Mucosa of gallbladder (tissue), 1 donor: ENCODE measurements at places on chromosomes 16 and 17. TPM values are rescaled to one million over a fixed set of nuclear protein-coding genes. Genes with fewer than 3 reads are reported as not detected.
A peak's percentile ranks its signal among the peaks of the same experiment; 100 is the strongest.

- DNase-seq = no peak
These were observed 72.1 kb upstream of the LYRM9 start for GRCh38 chr17:27965224-27965623.

GRCh38 chr16:11072420-11073153, 128.2 kb downstream of the CLEC16A start:
- DNase-seq = no peak

The GGA3 gene
- total RNA-seq = 44.5 TPM

- no peak for DNase-seq
These were observed 1.1 kb upstream of the WBP2 start for GRCh38 chr17:75856062-75856756.

The ACACA gene
- 74.6 TPM for total RNA-seq

The KCNH6 gene
- total RNA-seq = not detected

DNA sequence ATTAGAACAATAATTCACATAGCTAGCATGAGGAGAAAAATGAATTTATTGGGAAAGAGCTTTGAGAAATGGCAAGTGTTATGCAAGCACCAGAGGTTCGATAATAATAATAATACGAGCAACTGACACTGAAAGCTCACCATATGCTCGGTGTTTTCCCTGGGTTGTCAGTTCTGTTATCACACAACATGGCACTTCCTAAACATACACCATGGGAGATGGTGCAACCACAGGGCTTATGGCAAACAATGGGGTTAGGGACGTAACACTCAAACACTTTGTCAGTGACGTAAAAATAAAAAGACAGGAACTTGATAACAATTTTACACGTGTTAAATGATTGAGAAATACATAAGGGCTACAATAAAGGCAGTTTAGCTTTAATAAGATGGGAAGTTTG, 23.7 kb downstream of the OR1D5 start:
- no peak for DNase-seq

The HOXB6 gene
- 2.0 TPM for total RNA-seq

The ABI3 gene
- total RNA-seq = 15.8 TPM

DNA sequence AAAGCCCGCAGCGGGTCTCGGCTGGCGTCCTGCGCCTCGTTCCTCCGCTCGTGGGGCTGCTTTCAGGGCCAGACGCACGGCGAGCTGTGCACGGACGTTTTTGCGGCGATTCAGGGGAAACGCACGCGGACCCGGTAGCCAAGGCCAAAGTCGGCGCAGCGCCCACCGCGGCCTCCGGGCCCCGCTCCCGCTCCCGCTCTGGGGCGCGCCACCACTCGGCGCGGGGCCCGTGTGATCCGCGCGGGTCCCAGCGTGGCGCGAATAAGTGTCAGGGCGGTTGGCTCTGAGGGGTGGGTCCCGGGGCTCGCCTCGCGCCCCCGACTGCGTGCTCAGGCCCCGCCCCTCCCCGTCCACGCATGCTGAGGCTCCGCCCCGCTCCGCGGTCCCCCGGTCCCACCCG, 694 bp upstream of the TBCD start:
- DNase-seq = no peak

- DNase-seq = no peak
These were observed 100.5 kb downstream of the MSI2 start for GRCh38 chr17:57356719-57357391.

The KCNG4 gene
- total RNA-seq = not detected

The ELAC2 gene
- total RNA-seq = 54.5 TPM

GRCh38 chr16:46911038-46911437, 26.9 kb downstream of the GPT2 start:
- no peak for DNase-seq

The CCR7 gene
- total RNA-seq = 1.3 TPM

The CD300E gene
- 0.35 TPM for total RNA-seq

The WDR59 gene
- 72.5 TPM for total RNA-seq

The PERCC1 gene
- not detected for total RNA-seq

The MYH2 gene
- total RNA-seq = 2.4 TPM

DNA sequence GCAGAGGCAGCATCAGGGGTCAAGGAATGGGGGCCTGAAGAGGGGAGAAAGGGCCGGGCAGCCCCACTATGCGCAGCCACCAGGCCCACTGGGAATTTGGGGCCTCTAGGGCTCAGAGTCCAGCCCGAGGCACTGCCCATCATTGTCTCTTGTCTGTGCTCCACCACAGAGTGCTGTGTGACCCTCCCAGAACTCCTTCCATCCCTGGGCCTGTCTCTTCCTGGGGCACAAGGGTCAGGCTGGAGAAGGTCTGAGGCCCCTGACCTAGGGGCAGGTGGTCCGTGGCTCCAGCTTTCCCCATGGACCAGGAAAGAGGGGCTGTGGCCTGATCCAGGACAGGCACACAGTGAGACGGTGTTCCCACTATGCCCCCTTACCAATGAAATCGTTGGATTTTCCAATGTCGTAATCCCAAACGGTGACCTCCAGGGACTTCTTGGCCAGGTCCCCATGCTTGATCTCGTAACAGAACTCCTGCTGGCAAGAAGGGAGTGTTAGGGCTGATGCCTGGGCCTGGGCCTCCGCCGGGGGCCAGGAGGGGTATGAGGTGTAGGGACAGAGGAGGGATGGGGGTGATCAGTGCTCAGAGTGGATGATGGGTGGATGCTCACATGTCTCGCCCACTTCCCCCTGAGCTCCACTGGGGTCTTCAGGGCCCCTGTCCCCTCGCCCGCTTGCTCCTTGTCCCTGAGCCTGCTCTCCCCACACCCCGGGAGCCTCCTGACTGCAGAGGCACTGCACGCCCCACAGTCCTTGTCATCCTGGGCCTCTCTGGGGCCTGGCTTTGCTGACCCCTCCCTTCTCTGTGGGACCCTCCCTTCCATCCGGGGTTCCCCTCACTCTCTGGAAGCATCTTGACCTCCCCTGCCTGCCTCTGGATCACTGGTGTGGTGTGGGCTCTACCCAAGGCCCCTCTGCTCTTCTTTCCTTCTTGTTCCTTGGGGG, 10.7 kb downstream of the SCGB1C2 start:
- DNase-seq = no peak

DNA sequence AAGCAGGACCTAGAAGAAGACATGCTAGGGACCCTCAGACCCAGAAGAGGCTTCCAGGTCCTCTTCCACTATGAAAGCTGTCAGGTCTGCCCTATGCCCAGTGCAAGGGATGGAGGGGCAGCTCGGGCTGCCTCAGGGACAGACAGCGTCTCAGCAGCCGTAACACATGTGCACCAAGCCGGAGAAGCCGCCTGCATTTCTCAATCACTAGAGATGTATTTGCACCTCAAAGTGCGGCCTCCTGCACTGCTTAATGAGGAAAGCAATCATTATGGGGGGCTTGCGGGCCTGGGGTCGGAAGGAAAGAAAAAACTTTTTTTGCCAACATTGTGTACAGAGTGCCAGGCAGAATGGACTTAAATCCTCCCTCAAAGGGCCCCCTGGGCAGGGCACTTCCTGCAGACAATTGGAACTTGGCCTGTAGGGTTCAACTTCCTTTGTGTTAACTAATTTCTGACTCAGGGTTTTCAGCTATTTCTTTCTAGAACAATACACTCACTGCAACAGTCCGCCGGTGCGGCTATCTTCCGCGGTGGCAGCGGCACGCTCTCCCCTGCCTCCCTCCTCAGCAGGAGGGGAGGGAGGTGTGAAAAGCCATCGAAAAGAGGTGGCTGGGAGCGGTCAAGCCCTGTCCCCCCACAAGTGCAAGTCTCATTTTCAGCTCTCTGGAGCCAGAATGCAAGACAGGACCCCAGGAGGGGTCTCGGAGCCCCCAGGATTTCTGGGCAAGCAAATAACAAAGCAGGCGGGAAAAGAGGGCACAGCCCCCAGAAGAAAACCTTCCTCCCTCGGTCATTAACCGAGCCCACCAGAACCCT, 101.2 kb downstream of the ZNF423 start:
- peak; percentile 11 for DNase-seq

The CACNG5 gene
- not detected for total RNA-seq

The MMP25 gene
- total RNA-seq = 1.1 TPM

The ZNF750 gene
- total RNA-seq = not detected

The RPAIN gene
- 34.1 TPM for total RNA-seq

The TGFB1I1 gene
- 85.5 TPM for total RNA-seq

- DNase-seq = no peak
These were observed 15.4 kb downstream of the CUEDC1 start for GRCh38 chr17:57939797-57940196.

- no peak for DNase-seq
These were observed 650 bp downstream of the KIAA0753 start for GRCh38 chr17:6639586-6640535.

- no peak for DNase-seq
These were observed 72.3 kb upstream of the LHX1 start for GRCh38 chr17:36864827-36865430.

GRCh38 chr16:5321930-5322329, 224.3 kb upstream of the EEF2KMT start:
- DNase-seq = no peak

DNA sequence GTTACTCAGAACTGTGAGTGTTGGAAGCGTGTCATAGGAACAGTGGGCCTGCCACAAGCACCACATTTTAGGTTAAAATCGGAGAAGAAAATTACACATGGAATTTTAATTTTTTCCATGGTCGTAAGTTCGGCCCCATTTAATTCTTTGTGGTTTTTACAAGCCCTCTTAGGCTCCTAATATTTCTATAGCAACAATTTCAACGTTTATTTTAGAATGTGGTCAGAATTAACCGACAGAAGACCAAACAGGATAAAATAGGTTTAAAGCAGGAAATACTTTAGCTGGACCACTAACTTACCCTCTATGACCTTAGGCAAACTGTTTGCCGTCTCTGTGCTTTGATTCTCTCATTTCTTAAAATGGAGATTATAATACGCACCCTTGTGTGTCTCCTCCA, 69.9 kb downstream of the FTO start:
- no peak for DNase-seq

DNA sequence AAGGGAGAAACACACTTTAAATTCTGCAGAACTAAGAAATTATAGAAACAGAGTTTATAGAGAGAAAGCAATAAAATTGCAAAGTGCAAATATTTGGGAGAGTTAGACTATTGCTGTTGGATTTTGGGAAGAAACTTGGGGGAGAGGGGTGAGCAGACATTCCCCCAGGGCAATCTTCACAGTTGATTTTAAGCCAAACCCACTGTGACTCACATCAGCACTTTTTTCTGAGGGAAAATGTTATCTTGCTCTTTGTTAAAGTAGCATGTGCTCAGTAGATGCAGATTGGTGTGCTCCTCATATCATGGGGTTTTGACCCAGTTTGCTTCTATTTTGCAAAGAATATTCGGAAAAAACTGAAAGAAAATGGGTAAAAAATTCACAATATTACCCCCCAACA, 367.6 kb downstream of the CDH11 start:
- no peak for DNase-seq

GRCh38 chr17:76271669-76272540, 6.8 kb downstream of the UBALD2 start:
- DNase-seq = no peak

DNA sequence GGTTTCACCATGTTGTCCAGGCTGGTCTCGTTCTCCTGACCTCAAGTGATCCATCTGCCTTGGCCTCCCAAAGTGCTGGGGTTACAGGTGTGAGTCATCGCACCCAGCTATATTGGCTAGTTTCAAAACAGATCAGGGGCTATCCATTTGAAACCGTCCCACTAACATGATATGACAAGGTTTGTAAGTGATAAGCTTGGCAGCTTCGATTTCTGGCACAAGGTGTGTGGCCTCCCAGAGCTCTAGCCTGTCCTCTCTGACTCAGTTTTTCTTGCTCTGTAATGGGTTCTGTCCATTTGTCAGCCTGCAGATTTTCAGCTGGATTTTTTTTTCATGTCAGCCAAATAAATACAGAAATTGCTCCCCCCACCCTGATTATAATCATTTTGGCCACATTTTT, 31.8 kb upstream of the TENT4B start:
- DNase-seq = no peak

GRCh38 chr17:73478334-73478733, 165.9 kb downstream of the SDK2 start:
- no peak for DNase-seq

The KRTAP1-5 gene
- total RNA-seq = not detected

DNA sequence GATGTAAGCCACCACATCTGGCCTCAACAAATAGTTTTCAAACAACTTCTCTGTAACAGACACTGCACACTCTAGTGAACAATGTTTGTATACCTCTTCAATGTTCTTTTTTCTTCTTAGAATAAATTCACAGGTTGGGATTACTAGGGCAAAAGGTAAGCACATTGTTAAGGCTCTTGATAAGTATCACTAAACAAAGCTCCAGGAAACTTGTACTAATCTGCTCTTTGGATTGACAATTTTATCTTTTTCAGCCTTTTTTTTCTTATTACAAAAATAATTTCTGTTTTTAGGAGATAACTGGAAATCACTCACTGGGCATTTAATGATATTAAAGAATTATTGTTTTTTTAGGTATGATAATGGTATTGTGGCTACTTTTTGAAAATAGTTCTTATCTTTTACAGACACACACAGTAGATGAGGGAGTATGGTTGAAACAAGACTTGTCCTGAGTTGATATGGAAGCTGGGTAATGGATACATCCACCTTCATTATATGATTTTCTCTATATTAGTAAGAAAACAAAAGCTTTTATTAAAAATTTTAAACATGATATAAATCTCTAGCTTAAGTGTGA, 7.7 kb upstream of the MPRIP start:
- no peak for DNase-seq

- no peak for DNase-seq
These were observed 162.2 kb downstream of the CDH13 start for GRCh38 chr16:82788919-82789318.

DNA sequence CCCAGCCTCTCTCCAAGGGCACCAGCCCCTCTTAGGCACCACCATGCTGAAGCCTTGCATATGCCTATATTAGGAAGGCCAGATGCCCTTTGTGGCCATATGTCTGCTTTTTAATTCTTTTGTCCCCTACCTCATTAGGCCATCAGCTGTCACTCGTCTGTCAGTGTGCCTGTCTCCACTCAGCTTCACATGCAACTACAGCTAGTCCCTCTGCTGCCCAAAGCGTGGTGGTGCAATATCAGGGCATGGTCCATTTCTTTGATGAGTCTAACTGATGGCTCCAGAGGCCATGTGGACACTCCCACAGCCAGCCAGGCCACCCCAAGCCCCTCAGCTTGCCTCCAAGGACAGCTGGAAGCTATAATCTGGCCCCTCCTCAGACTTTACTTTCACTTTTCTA, 36.3 kb downstream of the MYO18A start:
- DNase-seq = no peak

DNA sequence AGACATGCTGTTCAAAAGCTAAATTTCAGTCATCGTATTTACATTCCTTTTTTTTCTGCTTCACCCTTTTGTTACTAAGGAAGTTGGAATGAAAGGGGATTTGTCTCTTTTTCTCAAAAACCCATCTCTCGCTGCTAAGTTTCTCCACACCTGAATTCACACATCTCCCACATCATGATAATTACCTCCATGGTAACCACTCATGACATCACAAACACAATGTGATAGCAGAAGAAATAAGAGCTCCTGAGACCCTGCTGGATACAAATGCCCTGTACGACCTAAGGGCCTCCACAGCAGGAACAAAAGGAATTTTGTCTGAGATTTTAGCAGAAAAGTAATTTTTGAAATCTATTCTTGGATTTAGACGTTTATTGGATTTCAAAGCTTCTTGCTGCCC, 82.6 kb upstream of the GNAO1 start:
- no peak for DNase-seq
